ENCODE measurements at places on chromosomes 1 and 21.

- no peak for DNase-seq
Observed at GRCh38 chr21:19844334-19844733, 1153.9 kb upstream of the NCAM2 start.

- DNase-seq, result no peak
Observed at GRCh38 chr1:41536361-41536802, 51.9 kb upstream of the EDN2 start.

- no peak for DNase-seq
Observed at GRCh38 chr1:15639931-15640330, 22.7 kb downstream of the DDI2 start.

DNA sequence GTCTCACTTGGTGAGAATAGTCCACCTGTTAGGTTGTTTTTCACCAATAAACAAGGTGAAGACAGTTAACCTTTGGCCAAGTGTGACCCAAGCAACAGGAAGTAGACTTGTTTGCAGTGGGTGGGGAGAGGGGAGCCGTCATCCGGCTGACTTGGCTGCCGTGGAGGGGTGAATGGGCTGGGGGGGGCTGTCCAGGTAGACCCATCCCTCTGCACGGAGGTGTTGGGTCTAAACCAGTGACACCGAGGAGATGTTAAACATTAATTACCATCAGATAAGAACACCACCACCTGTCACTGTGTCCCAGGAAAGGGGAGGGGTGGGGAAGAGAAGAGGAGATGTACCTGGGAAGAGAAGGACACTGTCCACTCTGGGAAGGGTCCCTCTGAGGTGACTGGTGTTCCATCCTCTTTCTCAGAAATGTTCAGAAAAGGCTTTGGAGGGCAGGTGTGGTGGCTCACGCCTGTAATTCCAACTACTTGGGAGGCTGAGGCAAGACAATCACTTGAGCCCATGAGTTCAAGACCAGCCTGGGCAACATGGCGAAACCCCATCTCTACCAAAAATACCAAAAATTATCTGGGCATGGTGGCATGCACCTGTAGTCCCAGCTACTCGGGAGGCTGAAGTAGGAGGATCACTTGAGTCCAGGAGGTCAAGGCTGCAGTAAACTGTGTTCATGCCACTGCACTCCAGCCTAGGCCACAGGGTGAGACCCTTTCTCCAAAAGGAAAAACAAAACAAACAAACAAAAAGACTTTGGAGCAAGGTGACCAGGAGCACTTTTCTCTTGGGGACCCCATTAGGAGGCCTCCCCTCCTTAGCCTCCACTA lies 6.7 kb upstream of the MYOM3 start:
- no peak for DNase-seq

GRCh38 chr1:5918275-5918649 lies 74.0 kb downstream of the NPHP4 start:
- DNase-seq, result no peak

- no peak for DNase-seq
Observed at GRCh38 chr1:43197343-43198127, 25.4 kb downstream of the CFAP57 start.

DNA sequence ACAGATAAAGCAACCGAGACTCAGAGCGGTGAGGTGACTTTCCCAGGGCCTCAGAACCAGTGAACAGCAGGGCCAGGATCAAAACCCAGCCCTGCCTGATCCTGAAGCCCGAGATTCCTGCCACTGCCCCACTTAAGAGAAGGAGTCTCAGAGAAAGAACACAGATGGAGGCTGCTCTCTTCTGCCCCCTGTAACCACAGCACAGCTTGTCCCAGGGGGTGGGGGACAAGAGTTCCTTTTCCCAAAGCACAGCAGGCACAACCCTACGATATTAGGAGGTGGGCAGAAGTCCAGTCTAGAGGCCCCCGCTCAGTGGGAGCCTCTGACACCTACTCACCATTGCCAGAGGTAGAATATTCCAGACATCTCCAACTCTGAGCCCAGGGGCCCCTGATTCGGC lies 24.0 kb upstream of the VWA5B1 start:
- no peak for DNase-seq

- DNase-seq, result no peak
Observed at GRCh38 chr1:193070942-193071341, 11.5 kb downstream of the RO60 start.

- DNase-seq, result no peak
Observed at GRCh38 chr1:186059752-186060151, 315.3 kb downstream of the TPR start.

- DNase-seq, result no peak
Observed at GRCh38 chr21:31397939-31398338, 53.9 kb upstream of the TIAM1 start.

- DNase-seq, result no peak
Observed at GRCh38 chr1:118949315-118949714, 38.8 kb downstream of the TBX15 start.

DNA sequence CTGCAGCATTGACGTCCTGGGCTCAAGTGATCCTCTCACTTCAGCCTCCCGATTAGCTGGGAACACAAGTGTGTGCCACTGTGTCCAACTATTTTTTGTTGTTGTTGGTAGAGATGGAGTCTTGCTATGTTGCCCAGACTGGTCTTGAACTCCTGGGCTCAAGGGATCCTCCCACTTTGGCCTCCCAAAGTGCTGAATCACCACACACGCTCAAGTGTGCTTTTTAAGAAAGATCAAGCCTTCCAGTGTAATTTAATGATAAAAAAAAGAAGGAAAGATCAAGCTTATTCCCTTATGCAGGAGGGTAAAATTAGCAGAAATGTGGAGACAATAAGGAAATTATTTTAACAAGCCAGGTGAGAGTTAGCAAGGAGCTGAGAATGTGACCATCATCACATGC lies 61.1 kb upstream of the SERBP1 start:
- DNase-seq, result no peak

DNA sequence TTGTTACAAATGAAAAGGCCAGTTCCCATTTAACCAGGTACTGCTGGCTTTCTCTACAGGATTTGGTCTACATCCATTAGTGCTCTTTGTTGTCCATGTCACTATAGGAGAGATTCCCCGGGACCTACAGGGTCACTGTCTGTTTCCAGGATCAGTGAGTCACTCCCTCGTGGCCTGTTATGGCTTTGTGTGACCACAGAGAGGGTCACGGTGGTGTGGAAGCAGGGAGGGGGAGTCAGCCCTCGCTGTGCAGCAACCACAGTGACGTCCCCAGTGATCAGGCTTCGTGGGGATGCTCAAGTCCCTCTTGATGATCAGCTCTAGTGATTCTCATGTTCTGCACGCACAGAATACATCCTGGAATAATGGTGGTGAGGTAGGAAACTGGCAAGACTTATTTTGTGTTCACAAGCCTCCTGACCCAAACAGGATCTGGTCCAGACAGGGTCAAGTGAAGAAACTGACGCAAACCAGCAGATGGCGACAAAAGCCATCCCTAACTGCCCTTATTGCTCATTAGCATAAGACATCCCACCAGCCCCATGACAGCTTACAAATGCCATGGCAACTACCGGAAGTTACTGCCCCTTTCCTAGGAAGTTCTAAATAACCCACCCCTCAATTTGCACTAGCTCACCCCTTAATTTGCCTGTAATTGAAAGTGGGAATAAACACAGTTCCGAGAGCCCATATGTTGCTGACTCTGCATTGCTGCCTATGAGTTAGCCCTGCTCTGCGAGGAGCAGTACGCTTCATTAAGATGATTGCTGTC lies 98.5 kb downstream of the DISC1 start:
- DNase-seq, result no peak

- no peak for DNase-seq
Observed at GRCh38 chr1:208326033-208326432, 81.8 kb upstream of the PLXNA2 start.

GRCh38 chr1:84000954-84001495 lies 2.1 kb upstream of the TTLL7 start:
- no peak for DNase-seq

GRCh38 chr1:65994223-65994622 lies 201.5 kb downstream of the PDE4B start:
- DNase-seq, result no peak

GRCh38 chr1:119160409-119160808 lies 20.0 kb upstream of the WARS2 start:
- DNase-seq, result no peak

- DNase-seq, result no peak
Observed at GRCh38 chr1:230087717-230088105, 20.7 kb downstream of the GALNT2 start.

- no peak for DNase-seq
Observed at GRCh38 chr1:203225071-203225470, 4.4 kb downstream of the CHIT1 start.

GRCh38 chr1:159071970-159072582 lies 4.5 kb downstream of the AIM2 start:
- DNase-seq, result no peak

GRCh38 chr1:21335750-21336224 lies 45.5 kb upstream of the ECE1 start:
- DNase-seq, result no peak

- DNase-seq, result no peak
Observed at GRCh38 chr1:107460035-107460434, 319.2 kb downstream of the NTNG1 start.

DNA sequence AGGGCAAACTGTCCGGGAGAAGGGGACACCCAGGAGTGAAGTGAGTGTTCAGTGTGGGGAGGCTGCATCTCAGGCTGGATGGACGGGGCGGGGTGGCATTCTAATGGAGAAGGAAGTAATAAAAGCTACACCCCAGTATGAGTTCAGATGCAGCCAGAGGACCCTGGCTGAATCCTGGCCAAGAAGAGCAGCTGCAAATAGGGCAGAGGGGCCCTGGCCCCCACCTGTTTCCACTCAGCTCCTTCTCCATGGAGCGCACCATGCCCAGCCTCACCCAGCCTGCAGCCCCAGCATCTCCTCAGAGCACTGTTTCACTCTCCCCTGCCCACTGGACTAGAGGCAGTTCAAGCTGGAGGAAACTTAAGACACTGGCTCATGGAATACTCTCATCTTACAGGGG lies 46.4 kb downstream of the KCND3 start:
- DNase-seq, result no peak

GRCh38 chr1:244050835-244051444 lies at the start of gene ZBTB18:
Gene ZBTB18, plus strand, starts transcription at chr1:244051283. Its CDS starts 149 bp downstream, at chr1:244051432.
- DNase-seq, result no peak

DNA sequence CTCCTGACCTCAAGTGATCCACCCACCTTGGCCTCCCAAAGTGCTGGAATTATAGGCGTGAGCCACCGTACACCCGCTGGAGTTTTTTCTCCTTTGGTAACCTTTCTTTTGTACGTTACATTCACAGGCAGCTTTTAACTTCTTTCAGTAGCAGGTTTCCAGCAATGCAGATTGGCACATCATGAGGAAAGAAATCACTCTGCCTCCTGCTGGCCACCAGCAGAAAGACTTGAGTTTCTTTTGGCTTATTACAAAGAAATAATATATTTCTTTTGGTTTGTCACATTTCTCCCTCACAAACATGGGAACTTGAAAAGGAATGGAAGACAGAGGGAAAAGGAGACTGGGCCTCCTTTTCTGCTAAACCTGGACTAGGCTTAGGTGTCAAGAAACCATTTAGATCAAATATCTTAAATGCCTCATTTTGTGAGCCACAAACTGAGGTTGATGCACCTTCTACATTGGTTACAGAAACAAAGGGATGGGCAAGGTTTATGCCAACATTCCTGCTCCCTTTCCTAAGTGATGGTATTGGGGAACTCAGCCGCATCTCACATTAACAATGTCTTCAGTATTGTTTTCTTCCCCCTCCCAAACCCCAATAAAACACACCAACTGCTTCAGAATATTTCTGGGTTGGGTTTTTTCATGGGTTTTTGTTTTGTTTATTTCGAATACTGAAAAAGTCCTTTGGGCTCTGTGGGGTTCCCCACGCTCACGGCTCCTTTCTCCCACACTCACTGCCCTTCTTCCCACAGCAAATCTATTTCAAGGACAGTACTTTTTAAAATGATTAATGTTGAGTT lies 7.7 kb downstream of the ENSA start:
- peak; percentile 47 for DNase-seq

- DNase-seq, result no peak
Observed at GRCh38 chr1:58901008-58901407, 117.2 kb upstream of the JUN start.

DNA sequence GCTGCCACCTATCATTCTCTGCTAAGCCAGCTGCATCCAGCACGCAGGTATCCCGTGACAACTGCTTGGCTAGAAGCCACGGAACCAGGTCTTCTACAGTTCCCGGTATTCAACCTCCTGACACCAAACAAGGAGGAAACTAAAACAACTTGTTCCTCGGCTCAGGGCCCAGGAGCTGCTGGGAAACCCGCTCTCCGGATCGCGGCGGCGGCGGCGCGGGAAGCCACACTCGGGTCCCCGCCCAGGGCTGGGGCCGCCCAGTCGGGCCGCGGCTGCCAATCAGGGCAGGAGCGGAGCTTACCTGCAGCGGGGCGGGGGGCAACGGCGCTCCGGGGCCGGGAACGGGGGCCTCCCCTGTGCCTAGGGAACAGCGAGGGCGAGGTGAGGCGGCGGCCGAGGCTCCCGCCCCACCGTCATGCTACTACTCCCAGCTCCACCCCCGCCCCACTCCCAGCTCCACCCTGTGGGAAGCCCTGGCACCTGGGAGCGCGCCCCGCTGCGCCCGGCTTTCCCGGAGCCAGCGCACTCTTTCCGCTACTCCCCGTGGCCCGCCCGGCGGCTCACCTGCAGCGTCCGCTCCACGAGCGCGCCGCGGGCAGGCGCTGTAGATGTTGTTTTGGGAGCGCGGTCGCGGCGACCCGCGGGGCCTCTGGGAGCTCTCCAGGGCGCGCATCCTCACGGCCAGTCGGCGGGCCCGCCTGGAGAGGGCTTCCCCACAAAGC lies 12.1 kb downstream of the IL24 start:
- no peak for DNase-seq

GRCh38 chr21:37534431-37534830 lies 167.9 kb downstream of the DYRK1A start:
- no peak for DNase-seq

- DNase-seq, result no peak
Observed at GRCh38 chr1:223233410-223234169, 90.5 kb upstream of the TLR5 start.

- DNase-seq, result no peak
Observed at GRCh38 chr1:172650474-172651193, 8.3 kb upstream of the FASLG start.

GRCh38 chr1:235156740-235157139 lies 4.3 kb downstream of the RBM34 start:
- no peak for DNase-seq

- DNase-seq, result no peak
Observed at GRCh38 chr21:36419241-36419640, 34.0 kb downstream of the CHAF1B start.

DNA sequence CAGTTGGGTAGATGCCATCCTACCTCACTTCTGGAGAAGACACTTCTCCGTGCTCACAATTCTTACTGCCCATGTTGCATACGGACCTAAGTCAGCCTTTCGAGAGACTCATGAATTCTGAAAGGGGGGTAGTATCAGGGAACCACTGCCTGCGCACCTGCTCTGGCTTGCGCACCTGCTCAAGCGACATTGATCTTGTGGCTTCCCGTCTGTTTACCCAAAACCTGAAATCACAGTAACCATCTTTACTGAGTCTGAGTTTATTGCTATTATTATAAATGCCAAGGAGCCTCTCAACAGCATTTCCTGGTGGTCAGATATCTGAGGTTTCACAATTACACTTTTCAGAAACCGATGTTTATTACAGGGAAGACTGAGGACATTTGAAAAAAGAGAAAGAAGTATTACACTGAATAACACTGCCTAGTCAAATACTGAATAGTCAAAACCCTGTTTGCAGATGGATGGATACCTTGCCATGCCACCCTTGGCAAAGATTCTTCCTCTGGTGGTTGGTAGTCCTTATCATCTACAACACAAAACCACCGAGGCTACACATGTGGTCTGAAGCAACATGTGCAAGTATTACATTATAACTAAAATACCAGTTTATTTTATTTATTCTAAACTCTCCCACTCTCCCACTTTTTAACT lies 208.7 kb downstream of the SIPA1L2 start:
- no peak for DNase-seq

- no peak for DNase-seq
Observed at GRCh38 chr1:196105901-196106300, 502.3 kb downstream of the KCNT2 start.

Data from stimulated activated CD8-positive, alpha-beta memory T cell treated with anti-CD3 and anti-CD28 coated beads, Interleukin-7, amount 100 ng/mL, for 4 hours (primary cell).